Activated CD8-positive, alpha-beta memory T cell treated with anti-CD3 and anti-CD28 coated beads for 24 hours (primary cell): ENCODE measurements at places on chromosomes 16 and 17.

DNA sequence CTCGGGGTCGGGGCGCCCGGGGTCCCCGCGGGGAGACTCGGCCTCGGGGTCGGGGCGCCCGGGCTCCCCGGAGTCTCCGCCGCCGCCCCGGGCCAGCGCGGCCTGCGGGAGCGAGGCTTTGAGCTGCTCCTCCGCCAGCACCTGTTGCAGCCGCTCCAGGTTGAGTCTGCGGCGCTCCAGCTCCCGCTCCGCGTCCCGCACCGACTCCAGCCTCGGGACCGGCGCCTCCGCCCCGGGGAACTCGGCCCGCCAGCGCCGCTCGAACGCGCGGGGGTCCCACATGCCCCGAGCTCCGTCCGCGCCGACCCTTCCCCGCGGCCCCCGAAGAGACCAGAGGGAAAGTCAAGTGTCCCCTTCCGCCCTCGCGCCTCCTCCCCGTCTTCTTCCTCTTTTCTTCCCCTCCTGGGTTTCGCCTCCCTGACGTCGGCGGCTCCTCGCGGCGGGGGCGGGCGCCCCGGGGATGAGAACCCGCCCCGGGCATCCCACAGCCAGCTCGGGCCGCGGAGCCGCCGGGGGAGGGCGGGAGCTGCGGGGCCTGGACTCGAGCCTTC, 40.8 kb upstream of the BHLHA9 start:
- peak; percentile 77 for DNase-seq

DNA sequence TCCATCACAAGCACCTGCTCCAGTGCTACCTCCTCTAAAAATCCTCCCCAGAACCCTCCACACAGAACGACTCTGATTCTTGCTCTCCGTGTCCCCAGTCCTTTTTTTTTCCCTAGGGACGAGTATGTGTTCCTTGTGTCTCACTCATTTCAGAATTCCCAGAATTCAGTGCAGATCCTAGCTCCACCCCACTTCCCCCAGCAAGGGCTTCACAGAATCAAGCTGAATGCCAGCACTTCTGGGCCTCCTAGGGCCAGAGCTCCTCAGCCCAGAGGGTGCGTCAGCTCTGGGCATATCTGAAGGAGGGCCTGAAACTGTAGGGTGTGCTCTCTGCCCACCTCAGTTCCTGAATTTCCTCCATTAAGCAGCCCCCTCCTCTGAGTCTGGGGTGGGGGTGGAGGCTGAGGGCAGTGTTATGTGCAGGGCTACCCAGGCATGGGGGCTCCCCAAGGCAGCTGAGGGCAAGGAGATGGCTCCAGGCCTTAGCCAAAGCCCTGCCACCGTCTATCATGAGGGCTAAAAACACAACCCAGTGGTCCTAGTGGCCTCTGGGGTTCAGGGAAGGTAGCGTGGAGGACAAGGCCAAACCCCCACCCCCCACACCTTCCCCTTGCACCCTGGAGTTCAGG, 6.5 kb downstream of the UNC119 start:
- no peak for DNase-seq

DNA sequence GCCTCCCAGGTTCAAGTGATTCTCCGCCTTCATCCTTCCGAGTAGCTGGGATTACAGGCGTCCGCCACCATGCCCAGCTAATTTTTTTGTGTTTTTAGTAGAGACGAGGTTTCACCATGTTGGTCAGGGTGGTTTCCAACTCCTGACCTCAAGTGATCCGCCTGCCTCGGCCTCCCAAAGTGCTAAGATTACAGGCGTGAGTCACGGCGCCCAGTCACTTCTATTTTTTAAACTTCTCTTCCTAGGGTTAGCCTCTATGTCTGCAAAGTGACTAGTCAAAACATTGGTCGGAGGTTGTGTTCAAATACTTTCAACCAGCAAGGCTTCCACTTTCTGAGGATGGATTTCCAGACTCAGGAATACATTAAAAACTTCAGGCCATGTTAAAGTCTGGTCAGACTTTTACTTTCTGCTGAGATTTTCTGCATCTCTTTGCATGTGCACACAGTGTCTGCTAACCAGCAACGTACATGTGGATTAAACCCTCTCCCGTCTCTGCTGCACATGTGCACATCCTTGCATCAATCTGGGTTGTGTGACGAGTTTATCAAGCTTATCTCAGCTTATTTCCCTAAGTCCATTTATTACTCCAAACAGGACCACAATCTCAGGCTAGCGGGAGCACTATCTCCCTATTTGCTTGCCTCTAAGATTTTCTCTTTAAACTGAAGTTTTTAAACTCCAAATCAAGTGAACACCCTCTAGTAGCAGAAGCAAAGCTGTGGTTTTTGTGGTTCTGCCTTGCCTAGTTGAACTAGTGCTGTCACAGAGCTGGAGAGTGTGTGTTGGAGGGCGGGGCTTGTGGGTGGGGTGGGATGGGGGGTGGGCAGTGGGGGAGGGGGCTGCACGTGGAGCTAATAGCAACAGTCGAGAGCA, 525.2 kb upstream of the GOT2 start:
- no peak for DNase-seq

- peak; percentile 54 for DNase-seq
Observed at GRCh38 chr16:53511403-53512280, 8.6 kb upstream of the AKTIP start.

- no peak for DNase-seq
Observed at GRCh38 chr16:17696616-17697015, 225.9 kb upstream of the XYLT1 start.

DNA sequence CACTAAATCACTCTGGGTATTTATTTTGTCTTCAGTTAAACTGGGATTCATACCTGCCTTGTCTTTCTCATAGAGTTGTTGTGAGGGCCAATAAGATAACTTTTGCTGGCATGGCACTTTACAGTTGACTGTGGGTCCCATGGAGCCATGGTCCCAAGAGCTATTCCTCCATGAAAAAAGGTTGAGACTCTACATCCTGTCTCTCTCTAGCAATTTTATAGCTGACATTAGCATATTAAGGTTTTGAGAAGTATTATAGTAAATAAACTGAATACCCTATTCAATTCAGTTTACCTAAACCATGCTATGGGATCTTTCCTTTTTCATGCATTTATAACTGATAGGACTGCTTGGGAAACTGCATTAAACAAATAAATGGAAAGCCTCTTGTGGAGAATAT, 17.4 kb downstream of the OGFOD1 start:
- no peak for DNase-seq

DNA sequence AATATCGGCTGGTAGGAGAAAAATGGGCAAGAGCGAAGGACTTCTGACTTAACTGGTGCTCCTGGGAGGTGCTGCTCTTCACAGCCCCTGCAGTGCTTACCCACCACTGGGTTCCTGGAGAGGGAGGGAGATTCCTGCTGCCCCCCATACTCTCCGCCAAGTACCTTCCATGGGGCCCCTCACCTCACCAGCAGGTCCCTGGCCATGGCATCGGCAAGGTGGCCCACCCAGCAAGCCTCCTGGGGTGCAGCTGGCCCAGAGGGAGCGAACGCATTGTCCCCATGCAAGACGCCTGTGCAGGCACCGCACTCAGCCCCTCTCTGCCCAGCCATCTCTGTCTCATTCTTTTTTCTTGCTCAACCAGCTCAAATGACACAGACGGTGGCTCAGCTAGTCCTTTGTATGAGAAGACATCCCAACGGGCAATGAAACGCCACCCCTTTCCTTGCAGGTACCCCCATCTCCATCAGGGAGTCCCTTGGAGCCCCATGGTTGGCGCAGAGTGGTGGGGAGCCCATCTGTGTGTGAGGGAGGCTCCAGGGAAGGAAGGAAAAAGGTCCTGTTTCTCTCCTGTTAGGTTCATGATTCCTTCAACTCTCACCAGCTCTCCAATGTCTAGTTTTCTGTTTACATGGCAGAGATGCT, 9.6 kb upstream of the ALDH3A1 start:
- no peak for DNase-seq

DNA sequence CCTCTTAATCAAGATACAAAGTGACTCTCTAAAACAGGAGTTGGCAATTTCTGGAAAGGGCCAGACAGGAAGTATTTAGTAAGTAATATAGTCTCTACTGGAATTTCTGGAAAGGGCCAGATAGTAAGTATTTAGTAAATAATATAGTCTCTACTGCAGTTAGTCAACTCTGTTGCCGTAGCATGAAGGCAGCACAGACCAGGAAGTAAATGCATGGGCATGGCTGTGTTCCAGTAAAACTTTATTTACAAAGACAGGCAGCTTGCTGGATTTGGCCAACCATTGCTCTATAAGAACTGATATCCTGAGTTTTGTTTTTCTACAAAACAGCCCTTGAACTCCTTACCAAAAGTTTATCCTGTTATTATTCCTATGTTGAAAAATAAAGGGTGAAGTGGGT, 16.9 kb downstream of the LDAF1 start:
- DNase-seq: no peak

DNA sequence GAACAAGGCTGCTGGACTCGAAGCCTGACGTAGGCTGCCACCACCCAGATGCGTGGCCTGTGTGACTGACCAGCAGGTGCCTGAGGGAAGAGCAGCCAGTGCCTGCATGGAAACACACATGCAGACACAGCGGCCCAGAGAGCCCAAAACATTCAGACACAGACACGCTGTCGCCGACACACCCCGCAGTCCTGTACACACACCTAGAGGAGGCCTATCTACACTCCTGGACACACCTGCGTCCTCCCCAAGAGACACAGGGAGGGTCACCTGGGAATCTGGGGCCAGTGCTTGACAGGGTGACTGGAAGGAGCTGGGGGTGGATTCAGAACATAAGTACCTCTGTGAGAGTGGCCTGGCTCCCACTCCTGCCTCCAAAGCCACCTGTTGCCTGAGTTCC, 6.1 kb upstream of the TSPOAP1 start:
- DNase-seq: no peak

DNA sequence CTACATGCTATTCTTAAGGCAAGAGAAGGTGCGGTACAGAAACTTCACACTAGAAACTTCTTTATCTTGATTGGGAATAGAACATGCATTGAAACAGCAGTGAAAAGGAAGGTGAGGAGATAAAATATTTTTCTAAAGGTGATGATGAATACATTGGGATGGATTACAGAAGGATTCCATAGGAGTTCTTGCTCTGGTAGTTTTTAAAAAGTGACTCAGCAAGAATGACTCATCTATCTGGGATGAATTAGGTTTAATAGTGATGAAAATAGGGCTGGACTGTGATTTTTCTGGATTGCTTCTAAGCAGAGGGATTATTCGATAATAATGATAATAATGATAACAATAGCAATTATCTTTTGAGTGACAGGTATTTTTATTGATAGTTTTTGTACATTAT, 65.6 kb upstream of the HS3ST4 start:
- DNase-seq: no peak

GRCh38 chr16:35195864-35196216, 1736.4 kb downstream of the TP53TG3F start:
- DNase-seq: no peak

DNA sequence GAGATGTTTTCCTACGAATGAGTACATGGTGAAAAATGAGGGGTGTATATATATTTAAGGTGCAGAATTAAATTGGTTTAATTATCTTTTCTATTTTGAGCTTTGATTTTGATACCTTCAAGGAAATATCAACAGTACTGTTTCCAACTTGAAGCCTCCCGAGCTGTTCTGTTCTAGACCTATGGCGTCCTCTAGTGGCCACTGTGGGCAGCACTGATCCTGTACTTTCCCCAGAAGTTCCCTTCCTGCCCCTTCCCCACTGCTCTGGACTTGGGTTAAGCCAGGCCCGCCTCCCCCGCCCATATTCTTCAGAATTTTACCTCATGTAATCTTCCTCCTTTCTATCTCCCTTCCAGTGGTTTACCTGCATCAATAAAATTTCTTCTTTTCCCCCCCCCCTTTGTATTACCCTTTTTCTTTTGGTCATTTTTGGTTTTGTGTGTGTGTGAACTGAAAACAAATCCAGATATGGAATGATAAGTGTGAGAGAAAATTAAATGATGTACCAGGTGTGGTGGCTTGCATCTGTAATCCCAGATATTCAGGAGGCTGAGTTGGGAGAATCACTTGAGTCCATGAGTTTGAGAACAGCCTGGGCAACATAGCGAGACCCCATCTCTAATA, 1643.5 kb downstream of the TP53TG3F start:
- no peak for DNase-seq

GRCh38 chr17:17172990-17173389, 33.1 kb downstream of the PLD6 start:
- DNase-seq: no peak

- DNase-seq: peak; percentile 57
Observed at GRCh38 chr17:1713878-1714426, 3.8 kb upstream of the TLCD2 start.

- DNase-seq: no peak
Observed at GRCh38 chr17:72488555-72489271, 367.9 kb downstream of the SOX9 start.

GRCh38 chr16:568401-569258, 1.1 kb upstream of the PIGQ start:
- no peak for DNase-seq

- no peak for DNase-seq
Observed at GRCh38 chr16:86963600-86964575, 353.3 kb downstream of the C16orf95 start.

GRCh38 chr16:68833251-68833650, 10.1 kb upstream of the TANGO6 start:
- no peak for DNase-seq

DNA sequence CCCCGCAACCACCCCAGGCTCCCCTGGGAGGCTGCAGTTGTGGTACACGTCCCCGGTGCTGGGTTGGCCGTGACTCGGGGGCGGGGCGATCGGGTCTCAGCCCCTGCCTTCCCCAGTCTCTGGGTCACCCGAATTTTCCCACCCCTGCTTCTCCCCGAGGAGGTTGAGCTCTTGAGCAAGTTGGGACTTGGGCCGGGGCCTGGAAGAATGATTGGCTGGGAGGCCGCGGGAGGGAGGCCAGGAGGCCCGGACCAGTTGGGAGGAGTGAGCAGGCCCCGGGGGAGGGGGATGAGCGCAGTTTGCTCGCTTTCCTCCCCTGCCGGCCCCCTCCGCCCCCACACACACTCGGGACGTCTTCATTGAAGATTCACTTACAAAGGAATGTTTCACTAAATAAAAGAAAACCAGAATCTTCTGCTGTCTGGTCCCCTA, 4.5 kb upstream of the HEXIM1 start:
- DNase-seq: peak; percentile 80

DNA sequence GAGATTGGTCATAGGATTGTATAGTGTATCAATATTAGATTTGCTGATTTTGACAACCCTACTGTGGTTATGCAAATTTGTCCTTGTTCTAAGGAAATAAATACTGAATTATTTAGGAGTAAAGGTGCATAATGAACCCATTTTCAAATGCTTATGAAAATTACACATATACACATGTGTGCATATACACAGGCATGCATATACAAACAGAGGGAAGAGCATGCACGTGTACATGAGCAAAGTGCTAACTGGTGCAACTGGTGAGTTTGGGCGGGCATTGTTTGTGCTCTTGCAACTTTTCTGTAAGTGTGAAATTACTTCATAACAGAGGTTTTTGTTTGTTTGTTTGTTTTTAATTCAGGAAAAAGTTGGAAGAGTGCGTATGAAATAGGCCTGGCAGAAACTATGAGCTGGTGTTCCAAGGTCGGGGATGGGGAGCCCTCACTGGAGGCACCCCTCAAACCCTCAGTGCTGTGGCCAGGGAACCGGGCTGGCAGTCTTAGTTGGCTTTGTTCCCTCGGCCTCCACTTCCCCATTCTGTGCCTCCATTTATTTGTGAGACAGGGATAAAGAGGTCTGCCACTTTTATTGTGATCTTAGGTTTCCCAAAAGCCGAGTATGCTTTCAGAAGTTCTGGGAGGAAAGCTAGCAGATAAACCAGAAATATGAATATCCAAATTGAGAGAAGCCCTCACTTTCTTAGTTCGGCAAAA, 5.8 kb downstream of the DEXI start:
- DNase-seq: no peak
